Stomach (tissue), 19 donors: ENCODE measurements at places on chromosomes 1 and 21. TPM values are rescaled to one million over a fixed set of nuclear protein-coding genes. Genes with fewer than 3 reads are reported as not detected.

GRCh38 chr1:23129846-23130245 is 38.8 kb downstream of the LUZP1 start:
- H3K27ac ChIP-seq, result no peak overlapping the region
- no peaks in the 10 kb centered on the region for H3K27me3 ChIP-seq
- H3K4me3 ChIP-seq, result no peak overlapping the region
- peaks cover 19% of the 10 kb centered on the region for H3K4me1 ChIP-seq
- DNase-seq, result no peak
- H3K36me3 ChIP-seq, result peaks cover 5% of the 10 kb centered on the region

DNA sequence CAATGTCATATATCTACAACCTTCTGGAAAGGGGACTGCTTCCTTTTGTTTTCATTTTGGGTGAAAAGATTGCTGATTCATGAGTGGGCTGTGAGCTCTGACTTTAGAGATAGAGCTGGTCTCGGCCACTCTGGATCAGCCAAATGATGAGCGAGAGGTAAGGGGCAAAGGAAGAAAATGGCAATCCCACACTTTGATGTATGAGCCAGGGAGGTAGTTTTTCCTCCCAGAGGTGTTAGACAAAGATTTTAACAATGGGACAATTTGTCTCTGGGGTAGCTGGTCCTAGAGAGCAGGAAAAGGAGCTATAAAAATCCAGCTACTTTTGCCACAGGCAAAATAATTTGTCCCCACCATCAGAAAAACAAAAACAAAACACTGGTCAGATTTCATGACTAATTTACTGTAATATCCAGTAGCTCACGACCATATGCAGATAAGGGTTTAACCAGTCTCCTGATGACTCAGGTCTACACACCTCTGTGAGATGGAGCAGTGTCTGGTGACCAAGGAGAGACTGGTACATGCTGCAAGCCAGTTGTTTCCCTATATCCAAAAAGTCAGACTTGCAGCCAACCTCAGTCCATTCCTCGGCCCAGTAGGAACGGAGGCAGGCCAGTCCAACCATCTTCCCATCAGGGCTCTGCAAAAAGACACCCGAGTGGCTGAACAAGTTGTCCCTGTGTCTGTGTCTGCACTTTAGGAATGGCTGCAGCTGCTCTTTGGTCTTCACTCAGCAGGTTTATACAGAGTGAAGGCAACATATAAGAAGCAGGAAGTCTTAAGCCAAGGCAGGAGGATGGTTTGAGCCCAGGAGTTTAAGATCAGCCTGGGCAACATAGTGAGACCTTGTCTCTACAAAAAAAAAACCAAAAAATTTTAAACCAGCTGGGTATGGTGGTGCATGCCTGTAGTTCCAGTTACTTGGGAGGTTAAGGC is 29.2 kb downstream of the DNASE2B start:
- H3K4me3 ChIP-seq, result no peak overlapping the region
- no peak overlapping the region for H3K27ac ChIP-seq
- H3K4me1 ChIP-seq, result no peaks in the 10 kb centered on the region
- H3K27me3 ChIP-seq, result no peaks in the 10 kb centered on the region
- H3K36me3 ChIP-seq, result no peaks in the 10 kb centered on the region

DNA sequence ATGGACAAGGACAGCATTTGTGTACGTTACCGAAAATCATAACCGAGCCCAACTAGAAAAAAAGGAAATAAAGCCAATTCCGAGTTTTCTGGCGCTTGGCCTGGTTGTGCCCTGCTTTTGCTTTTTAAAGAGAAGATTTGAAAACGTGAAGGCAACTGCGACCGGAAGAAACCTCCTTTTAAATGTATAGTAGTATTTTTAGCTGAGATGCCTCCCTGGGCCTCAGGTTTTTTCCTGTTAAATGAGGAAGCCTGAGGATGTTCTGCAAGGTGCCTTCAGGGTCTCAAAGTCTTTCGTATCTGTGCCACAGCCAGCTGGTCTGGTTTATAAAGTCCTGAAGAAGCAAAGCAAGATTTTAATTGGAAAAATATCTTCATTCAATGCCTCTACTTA is 371 bp upstream of the ODF2L start:
- peak overlapping the region; percentile 80 for H3K4me3 ChIP-seq
- H3K4me1 ChIP-seq, result no peaks in the 10 kb centered on the region
- peak overlapping the region; percentile 82 for H3K27ac ChIP-seq
- no peaks in the 10 kb centered on the region for H3K36me3 ChIP-seq
- no peaks in the 10 kb centered on the region for H3K27me3 ChIP-seq

GRCh38 chr1:25074351-25075227 is 144.5 kb upstream of the RUNX3 start:
- no peaks in the 10 kb centered on the region for H3K4me1 ChIP-seq
- DNase-seq, result no peak

DNA sequence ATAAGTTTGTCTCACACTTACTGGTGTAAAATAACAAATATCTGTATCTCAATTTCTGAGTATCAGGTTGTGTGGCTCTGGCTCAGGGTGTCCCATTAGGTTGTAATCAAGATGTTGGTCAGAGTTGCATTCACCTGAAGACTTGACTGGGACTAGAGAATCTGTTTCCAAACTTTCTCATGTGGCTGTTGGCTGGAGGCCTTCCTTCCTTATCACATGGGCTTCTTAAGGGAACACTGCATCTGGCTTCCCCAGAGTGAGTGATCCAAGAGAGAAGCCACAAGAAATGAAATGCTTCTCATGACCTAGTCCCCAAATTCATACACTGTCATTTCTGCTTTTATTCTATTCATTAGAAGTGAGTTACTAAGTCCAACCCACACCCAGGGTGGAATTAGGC is 568.4 kb upstream of the CAMK1G start:
- H3K27me3 ChIP-seq, result no peaks in the 10 kb centered on the region
- H3K4me3 ChIP-seq, result no peak overlapping the region
- H3K36me3 ChIP-seq, result no peaks in the 10 kb centered on the region

DNA sequence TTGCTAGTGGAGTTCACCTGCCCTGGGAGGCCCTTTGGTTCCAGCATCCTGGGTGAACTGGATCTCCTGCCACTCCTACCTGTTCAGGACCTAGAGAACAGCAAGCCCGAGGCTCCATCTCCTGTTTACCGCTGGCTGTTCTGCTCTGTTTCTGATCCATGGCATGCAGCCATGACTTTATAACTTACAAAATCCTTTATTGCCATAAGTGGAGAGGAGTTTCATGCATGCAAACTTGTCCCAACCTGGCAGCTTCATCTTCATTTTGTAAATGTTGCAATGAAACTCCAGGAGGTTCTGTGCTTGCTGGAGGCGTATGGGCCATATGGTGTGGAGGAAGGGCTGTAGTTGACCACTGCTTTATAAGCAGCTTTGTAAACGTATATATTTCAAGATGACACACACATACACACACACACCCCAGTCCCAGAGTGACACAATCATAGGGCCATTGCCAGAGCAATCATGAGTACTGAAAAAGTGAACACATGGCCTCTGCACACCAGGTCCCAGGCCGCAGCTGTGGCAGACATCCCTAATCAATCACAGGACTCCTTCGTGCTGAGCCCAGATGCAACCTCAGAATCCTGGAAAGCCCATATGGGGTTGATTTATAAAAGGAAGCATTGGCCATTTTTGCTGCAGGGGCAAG is 69.0 kb downstream of the UBIAD1 start:
- no peak overlapping the region for H3K27ac ChIP-seq
- DNase-seq, result no peak

DNA sequence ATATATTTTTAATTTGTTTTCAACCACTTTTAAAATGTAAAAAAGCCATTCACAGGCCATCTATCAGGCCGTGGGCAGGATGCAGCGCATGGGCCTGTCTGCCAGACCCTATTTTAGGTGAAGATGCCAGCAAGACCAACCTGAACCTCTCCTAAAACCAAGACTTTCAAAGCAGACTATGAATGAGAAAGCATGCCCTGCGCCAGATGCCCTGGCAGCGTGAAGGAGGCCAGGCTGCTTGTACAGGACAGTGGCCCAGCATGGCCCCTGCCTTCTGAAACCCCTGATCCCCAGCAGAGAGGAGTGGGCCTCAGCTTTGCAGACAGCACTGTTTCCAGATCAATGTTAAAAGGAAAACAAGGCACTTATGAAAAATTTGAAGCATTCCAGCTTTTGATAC is 31.6 kb downstream of the WDR4 start:
- H3K4me1 ChIP-seq, result peaks cover 18% of the 10 kb centered on the region
- peaks cover 93% of the 10 kb centered on the region for H3K36me3 ChIP-seq
- H3K27me3 ChIP-seq, result no peaks in the 10 kb centered on the region
- DNase-seq, result no peak

GRCh38 chr1:56534130-56534651 is 45.2 kb downstream of the PLPP3 start:
- no peaks in the 10 kb centered on the region for H3K27me3 ChIP-seq
- H3K4me3 ChIP-seq, result no peak overlapping the region
- no peak for DNase-seq
- H3K4me1 ChIP-seq, result peaks cover 12% of the 10 kb centered on the region
- H3K27ac ChIP-seq, result no peak overlapping the region

DNA sequence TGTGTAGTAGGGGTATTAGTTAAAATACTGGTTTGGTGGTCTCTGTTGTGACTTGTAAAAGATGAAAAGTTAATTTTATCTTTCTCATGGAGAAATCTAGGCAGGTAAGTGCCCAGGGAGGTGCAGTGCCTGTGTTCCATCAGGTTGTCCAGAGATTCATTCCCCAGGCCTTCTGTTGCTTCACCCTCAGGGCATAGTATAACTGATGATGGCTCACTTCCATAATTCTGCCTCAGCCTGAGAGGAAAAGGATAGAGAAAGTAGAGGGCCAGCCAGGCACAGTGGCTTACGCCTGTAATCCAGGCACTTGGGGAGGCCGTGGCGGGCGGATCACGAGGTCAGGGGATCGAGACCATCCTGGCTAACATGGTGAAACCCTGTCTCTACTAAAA is 153.9 kb downstream of the FMN2 start:
- DNase-seq, result no peak
- H3K4me1 ChIP-seq, result no peaks in the 10 kb centered on the region
- no peaks in the 10 kb centered on the region for H3K27me3 ChIP-seq
- no peaks in the 10 kb centered on the region for H3K36me3 ChIP-seq
- H3K27ac ChIP-seq, result no peak overlapping the region

DNA sequence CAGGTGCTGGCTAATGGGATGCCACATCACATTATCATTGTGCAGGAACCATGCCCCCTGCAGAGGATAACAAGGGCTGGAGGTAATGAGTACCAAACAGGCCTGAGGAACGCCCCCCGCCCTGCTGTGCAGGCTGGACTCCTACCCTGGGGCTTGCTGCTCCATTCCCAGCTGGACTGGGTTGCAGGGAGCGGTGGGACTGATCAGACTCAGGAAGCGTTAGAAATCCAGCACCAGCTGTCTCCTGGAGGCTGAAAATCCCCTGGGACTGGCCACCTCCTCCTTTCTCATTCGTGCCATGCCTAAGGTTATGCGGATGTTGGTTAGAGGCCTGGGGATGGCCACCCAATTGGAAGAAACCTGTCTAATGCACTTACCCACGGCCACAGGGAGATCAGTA is 36.9 kb upstream of the POU3F1 start:
- no peak overlapping the region for H3K4me3 ChIP-seq
- H3K4me1 ChIP-seq, result no peaks in the 10 kb centered on the region
- H3K36me3 ChIP-seq, result no peaks in the 10 kb centered on the region
- H3K27ac ChIP-seq, result no peak overlapping the region
- DNase-seq, result no peak

DNA sequence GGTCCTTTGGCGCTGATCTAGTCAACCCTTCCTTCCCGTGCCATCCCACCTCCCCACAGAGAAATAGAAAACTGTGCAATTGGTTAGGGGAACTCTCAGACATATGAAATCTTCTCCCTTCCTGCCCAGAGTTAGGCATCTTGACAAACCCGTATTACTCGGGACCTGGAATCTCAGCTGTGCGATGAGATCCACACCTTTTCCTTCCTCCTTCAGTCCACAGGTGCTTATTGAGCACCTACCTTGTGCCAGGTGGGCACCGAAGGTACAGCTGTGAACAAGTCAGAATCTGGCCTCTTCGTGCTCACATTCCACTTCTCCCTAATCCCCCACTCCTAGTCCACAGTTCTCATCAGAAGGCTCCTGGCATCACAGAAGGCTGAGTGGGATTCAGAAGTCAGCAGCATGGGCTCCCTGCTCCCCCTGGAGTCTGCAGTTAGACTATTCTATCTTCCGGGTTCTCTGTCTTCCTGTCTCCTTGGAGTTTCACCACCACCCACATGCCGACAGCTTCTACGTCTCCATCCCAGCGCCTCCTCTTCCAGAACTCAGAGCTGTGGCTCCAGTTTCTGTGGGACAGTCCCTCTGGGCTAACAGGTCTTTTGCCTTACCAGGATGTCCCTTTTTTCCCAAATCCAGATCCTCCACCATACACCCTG is 23.0 kb downstream of the KNCN start:
- H3K4me3 ChIP-seq, result no peak overlapping the region
- peaks cover 3% of the 10 kb centered on the region for H3K4me1 ChIP-seq

GRCh38 chr1:33025180-33025569 is 11.5 kb downstream of the AK2 start:
- H3K4me1 ChIP-seq, result peaks cover 78% of the 10 kb centered on the region
- peaks cover 53% of the 10 kb centered on the region for H3K36me3 ChIP-seq
- DNase-seq, result no peak
- H3K27ac ChIP-seq, result peak overlapping the region; percentile 68
- no peaks in the 10 kb centered on the region for H3K27me3 ChIP-seq

DNA sequence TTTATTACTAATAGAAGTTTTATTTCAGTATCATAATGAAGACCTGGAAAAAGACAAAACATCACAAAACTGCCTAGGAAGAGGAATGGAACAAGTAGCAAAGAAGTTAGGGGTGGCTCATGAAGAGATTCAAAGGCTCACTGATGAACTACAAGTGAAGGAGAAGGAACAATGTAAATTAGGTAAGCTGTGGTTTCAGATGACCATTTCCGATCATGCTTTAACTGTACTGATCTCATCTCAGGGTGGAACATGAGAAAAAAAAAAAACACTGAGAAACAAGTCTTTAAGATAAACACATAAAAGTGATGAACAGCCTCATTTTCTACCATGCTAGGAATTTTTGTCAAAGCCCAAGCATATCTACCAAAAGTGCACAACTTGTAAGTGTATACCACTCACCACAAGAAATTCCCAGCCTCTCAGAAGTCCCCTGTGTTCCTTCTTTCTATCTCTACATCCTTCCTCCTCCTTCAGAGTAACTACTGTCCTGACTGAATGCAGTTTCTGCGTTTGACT is 19.6 kb downstream of the CCDC30 start:
- H3K27me3 ChIP-seq, result no peaks in the 10 kb centered on the region
- H3K4me1 ChIP-seq, result no peaks in the 10 kb centered on the region
- H3K36me3 ChIP-seq, result peaks cover 36% of the 10 kb centered on the region
- H3K4me3 ChIP-seq, result no peak overlapping the region
- H3K27ac ChIP-seq, result no peak overlapping the region
- DNase-seq, result no peak

GRCh38 chr1:56773341-56774066 is 45.7 kb downstream of the FYB2 start:
- H3K36me3 ChIP-seq, result no peaks in the 10 kb centered on the region
- no peaks in the 10 kb centered on the region for H3K4me1 ChIP-seq
- no peaks in the 10 kb centered on the region for H3K27me3 ChIP-seq
- no peak overlapping the region for H3K4me3 ChIP-seq
- no peak for DNase-seq
- H3K27ac ChIP-seq, result no peak overlapping the region

- H3K36me3 ChIP-seq, result no peaks in the 10 kb centered on the region
- peak; percentile 66 for DNase-seq
- peak overlapping the region; percentile 40 for H3K27ac ChIP-seq
- H3K27me3 ChIP-seq, result no peaks in the 10 kb centered on the region
Measured at GRCh38 chr1:236141447-236142252, 689 bp upstream of the GPR137B start.

GRCh38 chr1:61318319-61319125 is 236.2 kb downstream of the NFIA start:
- no peak overlapping the region for H3K4me3 ChIP-seq
- H3K27me3 ChIP-seq, result no peaks in the 10 kb centered on the region
- peak; percentile 86 for DNase-seq
- no peaks in the 10 kb centered on the region for H3K36me3 ChIP-seq
- H3K4me1 ChIP-seq, result peaks cover 25% of the 10 kb centered on the region

Gene CD1B
- not detected for polyA plus RNA-seq

Gene VWA5B1
- not detected for polyA plus RNA-seq

Gene CCDC27
- polyA plus RNA-seq, result not detected

Gene TDRD10
- 2.4 TPM for polyA plus RNA-seq

Gene NLRP3
- polyA plus RNA-seq, result 0.20 TPM
